ENCODE measurements at places on chromosomes 1 and 21.

DNA sequence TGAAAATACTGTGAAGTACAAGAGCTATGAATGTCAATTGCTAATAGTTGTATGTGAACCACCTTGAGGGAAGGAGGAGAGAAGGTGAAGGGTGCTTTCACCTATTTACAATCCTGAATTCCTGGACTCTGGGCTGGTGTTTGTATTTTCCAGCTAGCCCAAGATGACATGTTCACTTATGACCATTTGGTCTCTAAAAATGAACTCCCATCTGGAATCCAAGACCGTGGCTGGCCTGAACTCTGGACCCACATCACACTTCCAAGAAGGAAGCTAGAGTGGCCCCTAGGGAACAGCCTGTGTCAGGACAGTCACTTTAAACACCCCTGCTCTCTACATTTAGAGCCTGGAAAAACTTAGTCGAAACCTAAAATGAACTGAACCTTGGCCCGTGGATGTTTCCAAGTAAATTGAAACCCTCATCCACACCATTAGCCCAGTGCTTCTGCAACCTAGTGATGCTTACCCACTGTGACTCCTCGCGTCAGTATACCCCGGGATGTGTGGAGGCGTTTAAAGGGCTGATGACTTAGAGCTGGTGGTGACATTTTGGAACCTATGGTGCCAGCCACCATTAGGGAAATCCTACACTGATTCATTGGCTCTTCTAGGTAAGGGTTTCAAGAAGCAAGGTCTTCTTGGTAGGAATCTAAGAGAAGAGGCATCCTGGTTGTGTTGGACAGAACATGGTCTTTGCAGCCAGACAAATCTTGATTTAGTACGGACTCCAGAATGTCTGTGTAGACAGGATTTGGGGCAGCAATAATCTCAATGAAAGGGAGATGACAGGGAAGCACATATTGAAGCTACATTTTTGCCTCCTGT lies 171.5 kb upstream of the IRF2BP2 start:
- no peaks in the 10 kb centered on the region for H3K36me3 ChIP-seq
- H3K27me3 ChIP-seq = no peaks in the 10 kb centered on the region
- no peak overlapping the region for H3K4me3 ChIP-seq
- no peak for DNase-seq
- H3K4me1 ChIP-seq = no peaks in the 10 kb centered on the region
- H3K27ac ChIP-seq = no peak overlapping the region

DNA sequence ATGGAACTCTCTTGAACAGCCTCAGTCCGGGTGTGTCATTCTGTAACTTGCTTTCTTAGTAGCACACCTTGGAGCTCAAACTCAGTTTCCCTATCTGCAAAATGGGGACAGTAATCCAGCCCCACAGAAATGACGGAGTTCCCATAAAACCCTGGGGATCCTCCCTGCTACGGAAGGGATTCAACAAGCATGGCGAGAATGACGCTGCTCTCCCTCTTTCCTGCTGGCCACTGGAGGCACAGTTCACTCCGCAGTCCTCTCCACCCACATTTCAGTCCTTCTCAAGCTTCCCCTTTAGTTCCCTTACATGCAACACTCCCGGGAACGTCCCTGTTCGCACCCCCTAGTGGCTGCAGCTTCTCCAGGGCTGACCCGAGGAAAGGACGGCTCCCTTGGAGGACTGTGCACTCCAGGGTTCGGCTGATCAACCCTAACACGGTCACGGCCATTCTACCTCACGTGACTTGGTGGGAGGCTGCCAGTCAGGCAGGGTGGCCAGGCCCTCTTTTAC lies 20.6 kb downstream of the RUNX3 start:
- no peak for DNase-seq
- H3K27me3 ChIP-seq = no peaks in the 10 kb centered on the region
- peaks cover 83% of the 10 kb centered on the region for H3K36me3 ChIP-seq
- peaks cover 52% of the 10 kb centered on the region for H3K4me1 ChIP-seq
- peak overlapping the region; percentile 12 for H3K4me3 ChIP-seq

DNA sequence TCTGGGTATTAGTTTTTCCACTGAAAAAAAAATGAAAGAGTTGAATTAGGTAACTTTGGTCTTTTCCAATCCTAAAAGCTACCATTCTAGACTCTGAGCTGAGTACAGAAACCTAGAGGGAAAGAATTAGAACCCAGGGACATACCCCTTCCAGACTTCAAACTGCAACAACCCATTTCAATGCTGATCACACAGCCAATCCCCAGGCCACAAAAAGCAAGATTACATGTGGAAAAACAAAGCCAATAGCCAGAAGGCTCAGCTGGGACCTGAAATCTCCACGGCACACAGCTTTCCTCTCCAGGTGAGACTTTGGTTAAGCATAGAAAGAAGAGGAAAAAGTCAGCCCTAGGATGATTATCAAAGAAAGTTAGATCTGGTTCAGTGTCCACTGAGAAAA lies 88.8 kb downstream of the JAK1 start:
- no peak for DNase-seq
- peaks cover 72% of the 10 kb centered on the region for H3K36me3 ChIP-seq

DNA sequence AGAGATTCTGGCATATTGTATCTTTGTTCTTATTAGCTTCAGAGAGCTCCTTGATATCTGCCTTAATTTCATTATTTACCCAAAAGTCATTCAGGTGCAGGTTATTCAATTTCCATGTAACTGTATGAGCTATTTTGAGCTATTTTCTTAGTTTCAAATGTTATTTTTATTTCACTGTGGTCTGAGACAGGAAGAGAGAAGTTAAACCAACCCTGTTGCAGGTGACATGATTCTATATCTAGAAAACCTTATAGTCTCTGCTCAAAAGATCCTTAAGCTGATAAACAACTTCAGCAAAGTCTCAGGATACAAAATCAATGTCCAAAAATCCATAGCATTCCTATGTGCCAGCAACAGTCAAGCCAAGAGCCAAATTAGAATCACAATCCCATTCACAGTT lies 1644.0 kb upstream of the B3GALT2 start:
- no peaks in the 10 kb centered on the region for H3K4me1 ChIP-seq
- H3K36me3 ChIP-seq = no peaks in the 10 kb centered on the region
- DNase-seq = no peak
- no peaks in the 10 kb centered on the region for H3K27me3 ChIP-seq
- H3K4me3 ChIP-seq = no peak overlapping the region
- H3K27ac ChIP-seq = no peak overlapping the region

GRCh38 chr1:34924759-34925555 lies 4.5 kb downstream of the DLGAP3 start:
- DNase-seq = peak; percentile 76
- H3K27ac ChIP-seq = no peak overlapping the region
- no peaks in the 10 kb centered on the region for H3K36me3 ChIP-seq
- H3K4me3 ChIP-seq = no peak overlapping the region

DNA sequence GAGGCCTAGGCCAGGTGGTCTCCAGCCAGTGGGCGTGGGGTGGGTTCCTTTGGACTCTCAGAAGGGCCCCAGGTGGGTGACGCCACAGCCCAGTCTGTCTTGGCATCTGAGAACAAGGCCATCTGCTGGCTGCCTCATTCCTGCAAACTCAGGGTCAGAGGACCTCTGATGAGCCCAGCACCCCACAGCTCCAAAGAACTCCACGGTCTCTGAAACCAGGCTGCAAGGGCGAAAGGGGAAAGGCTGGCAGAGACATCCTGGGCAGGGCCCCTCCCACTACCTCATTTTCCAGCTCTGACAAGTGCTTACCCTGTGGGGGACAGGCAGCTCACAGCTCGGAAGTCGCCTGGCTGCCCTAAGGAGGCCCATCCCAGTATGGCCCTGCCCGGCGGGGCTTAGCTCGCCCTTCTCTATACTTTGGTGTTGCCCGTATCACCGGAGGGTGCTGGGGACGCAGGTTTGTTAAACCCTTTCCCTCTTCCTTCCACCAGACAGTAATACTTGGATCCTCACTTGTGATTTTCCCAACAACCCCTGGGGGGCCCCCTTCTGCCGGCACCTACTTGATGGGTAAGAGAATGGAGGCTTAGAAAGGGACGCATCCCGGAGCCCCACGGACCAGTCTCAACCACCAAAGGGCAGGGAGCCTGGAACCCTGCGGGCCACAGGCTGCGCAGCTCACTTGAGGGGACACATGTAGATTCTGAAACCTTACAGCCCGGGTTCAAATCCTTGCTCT lies 10.9 kb upstream of the EDN2 start:
- H3K27ac ChIP-seq = no peak overlapping the region
- peak; percentile 31 for DNase-seq
- peaks cover 5% of the 10 kb centered on the region for H3K4me1 ChIP-seq
- peak overlapping the region; percentile 31 for H3K4me3 ChIP-seq
- peaks cover 17% of the 10 kb centered on the region for H3K27me3 ChIP-seq

- no peak for DNase-seq
- peaks cover 27% of the 10 kb centered on the region for H3K27me3 ChIP-seq
Measured at GRCh38 chr1:33185541-33185940, 3.7 kb upstream of the TRIM62 start.

GRCh38 chr1:165910764-165911421 lies 83.5 kb downstream of the UCK2 start:
- no peak overlapping the region for H3K27ac ChIP-seq
- H3K27me3 ChIP-seq = no peaks in the 10 kb centered on the region
- peaks cover 8% of the 10 kb centered on the region for H3K36me3 ChIP-seq
- no peak for DNase-seq
- H3K4me3 ChIP-seq = no peak overlapping the region
